Stimulated activated CD8-positive, alpha-beta memory T cell treated with anti-CD3 and anti-CD28 coated beads, Interleukin-7, amount 100 ng/mL, for 1 hour (primary cell): ENCODE measurements at places on chromosomes 3 and 15.

GRCh38 chr3:57855943-57856342 lies 99.8 kb downstream of the SLMAP start:
- DNase-seq = no peak

GRCh38 chr15:93709708-93710107 lies 521.7 kb upstream of the MCTP2 start:
- no peak for DNase-seq

DNA sequence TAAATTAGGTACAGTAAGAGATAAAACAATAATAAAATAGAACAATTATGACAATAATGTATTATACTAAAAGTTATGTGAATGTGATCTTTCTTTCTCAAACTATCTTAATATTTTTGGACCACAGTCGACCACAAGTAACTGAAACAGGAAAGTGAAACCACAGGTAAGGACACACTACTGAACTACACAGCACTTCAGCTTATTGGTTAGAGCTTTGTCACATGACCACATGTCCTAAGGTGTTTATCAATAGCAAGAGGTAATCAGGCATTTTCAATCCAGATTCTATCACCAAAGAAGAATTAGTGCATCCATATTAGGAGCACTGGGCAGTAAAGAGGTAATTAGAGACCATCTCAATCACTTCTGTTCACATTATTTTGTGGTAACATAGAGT lies 392.8 kb downstream of the RSL24D1 start:
- DNase-seq = no peak

- no peak for DNase-seq
These were observed 8.8 kb downstream of the STOML1 start for GRCh38 chr15:73983211-73983727.

GRCh38 chr3:73148682-73149081 lies 87.2 kb downstream of the EBLN2 start:
- DNase-seq = no peak

DNA sequence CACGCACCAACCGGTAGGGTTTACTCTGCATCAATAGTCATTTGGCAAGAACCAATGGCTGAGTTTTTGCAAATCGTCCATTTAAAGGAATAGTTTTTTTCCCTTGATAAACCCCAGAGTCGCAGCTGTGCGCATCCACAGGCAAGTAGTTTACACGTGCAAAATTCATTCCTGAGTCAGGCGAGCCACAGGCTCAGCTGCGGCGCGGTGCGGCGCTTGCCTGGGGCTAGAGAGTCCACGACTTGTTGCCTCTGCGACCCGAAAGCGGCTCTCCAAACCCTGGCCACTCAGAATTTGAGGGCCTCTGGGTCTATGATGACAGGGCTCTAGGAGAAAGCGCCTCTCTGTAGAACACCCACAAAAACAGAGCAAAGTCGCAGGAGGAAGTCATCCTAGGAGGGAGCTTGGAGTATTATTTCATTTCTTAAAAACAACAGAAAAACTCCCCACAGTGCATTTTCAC lies 36.7 kb downstream of the ZIC4 start:
- no peak for DNase-seq

DNA sequence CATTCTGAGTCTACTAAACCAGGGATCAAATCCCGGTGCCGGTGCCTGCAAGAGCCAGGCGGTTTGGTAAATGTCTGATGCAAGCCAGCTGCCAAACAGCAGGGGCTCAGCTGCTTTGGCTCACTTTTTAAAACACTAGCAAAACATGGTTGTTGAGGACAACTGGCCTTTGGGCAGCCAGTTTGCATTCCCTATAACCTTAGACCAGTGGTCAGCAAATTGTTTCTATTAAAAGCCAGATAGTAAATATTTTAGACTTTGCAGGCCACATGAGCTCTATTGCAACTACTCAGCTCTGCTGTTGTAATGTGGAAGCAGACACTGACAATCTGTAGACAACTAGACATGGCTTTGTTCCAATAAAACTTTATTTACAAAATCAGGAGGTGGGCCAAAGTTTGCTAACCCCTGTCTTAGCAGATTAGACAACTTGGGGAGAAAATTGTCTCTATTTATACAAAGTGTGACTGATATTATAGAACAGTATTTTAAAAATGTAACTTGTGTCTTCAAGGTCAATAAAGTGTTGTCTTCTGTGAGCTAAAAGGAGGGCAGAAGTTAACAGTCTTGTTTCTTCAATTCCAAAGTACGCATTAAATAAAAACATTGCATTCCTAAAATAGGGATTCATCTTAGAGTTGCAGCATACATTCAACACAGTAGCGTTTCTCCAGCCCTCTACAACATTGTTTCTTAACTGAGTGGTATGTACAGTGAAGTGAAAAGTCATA lies 67.6 kb downstream of the SSUH2 start:
- no peak for DNase-seq

DNA sequence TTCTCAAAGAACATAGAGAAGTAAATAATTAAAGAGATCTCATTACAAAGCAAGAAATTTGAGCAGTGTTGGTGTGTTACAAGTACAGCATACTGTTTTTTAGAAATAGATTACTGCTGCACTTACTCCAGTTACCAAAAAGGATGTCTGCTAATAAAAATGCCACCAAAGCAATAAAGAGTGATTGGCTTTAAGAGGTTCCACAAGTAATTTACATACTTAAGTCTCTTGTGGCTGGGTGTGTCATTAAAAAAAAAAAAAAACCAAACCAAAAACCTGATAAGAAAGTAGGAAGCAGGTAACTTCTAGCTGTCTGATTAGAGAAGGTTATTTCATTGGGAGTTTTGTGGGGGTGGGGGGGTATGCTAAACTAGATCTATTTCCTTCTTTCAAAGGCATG lies 15.2 kb downstream of the RAB11A start:
- DNase-seq = no peak

- DNase-seq = no peak
These were observed 323.3 kb downstream of the CLSTN2 start for GRCh38 chr3:140258222-140258724.

DNA sequence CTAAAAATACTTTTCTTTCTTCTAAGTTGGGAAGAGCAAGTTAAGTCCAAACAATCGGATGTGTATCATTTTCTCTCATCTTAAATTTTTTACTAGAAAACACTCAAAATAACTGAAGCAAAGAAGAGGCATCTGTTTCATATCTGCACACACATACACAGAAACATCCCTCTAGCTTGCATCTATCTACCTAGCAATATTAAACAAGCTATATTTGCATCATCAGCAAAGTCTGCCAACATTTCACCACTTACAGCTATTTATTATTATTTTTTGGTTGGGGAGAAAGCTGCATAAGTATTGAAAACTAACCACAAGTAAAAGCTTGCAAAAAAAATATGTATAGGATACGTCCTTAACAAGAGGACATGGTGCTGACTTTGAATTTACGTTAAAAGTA lies 1.9 kb downstream of the GOLIM4 start:
- no peak for DNase-seq

DNA sequence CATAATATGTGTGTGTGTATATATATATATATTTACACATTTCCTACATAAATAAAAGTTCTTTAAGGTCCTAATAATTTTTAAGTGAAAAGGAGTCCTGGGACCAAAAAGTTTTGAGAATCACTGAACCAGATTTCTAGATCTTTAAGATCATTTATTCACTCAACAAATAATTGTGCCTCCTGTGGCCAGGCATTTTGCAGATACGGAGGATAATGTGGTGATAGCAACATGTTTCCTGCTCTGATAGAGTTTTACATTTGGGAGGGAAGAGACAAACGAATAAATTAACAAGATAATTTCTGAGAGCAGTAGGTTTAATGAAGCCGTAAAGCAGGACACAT lies 448 bp upstream of the RNF7 start:
- DNase-seq = no peak

DNA sequence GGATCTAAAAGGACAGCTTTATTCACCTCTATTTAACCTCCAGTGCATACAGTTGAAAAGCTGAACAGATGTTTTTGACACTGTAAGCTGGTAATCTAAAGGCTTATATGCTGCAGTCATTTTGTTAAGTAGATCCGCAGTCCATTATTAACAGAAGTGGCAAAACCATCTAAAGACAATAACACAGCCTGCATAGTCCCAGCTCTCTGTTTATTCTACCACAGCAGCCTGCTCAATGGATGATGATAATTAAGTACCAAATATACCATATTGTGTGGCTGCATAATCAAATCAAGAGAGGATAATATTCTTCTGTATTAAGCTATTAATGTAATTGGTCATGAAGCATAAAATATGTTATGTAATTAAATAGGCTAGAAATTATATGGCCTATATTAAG lies 207.1 kb downstream of the MEIS2 start:
- DNase-seq = no peak

DNA sequence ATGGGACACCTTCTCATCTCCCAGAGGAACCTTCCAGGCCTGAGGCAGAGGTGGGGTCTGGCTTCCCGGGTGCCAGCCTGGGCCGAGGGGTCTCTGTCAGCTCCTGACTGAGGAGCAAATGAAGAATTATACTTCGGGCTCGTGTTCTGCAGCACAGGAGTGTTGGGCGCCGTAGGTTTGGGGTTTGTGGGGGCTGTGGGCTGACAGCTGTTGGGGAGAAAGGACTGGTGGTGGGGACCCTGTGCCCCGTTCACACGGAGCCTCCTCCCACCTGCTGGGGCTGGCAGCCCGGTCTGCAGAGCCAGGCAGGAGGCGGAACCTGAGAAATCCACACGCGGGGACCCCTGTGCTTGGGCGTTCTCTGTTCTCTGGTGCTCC lies 59.7 kb downstream of the ADAMTS7 start:
- no peak for DNase-seq

DNA sequence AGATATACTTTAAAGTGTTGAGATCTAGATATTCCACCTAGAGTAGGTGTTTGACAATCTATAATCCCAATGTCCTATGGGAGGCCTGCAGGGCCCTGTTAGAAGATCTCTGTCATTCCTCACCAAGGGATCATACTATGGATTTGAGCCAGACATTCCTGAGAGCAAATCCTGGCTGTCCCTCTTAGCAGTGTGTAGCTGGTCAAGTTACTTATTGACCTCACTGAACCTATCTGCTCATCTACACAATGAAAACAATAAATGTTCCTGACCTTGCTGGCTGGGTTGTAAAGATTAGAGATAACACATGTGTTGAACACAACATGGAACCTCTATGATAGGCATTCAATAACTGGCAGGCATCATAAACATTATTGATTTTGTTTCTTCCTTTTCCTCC lies 265.6 kb upstream of the ATP11B start:
- no peak for DNase-seq

- DNase-seq = no peak
These were observed 409.6 kb upstream of the MDFIC2 start for GRCh38 chr3:70722018-70722417.

- no peak for DNase-seq
These were observed 40.4 kb upstream of the RAB6B start for GRCh38 chr3:133935843-133936769.

GRCh38 chr15:63719281-63719680 lies 114.5 kb downstream of the HERC1 start:
- DNase-seq = no peak

DNA sequence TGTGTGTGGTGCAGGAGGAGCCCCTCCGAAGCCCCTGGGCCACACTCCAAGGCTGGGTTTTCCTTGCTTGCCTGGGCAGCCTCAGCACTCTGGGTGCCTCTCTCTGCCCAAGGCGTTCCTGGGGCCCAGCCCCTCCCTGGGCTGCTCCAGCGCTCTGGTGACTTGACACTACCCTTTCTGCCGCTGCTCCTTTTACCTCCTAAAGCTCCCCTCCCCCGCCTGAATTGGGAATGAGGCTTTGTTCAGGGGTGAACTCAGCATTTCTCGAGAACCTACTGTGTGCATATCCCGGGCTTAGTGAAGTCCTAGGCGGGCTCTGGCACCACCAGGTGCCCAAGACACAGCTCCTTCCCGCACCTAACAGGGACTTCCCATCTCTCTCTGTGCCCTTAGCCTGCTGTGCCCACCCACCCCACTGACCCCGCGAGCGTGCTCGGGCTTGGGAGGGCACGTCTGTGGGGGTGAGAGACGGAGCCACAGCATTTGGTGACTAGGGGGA lies 1.2 kb upstream of the BAHD1 start:
- no peak for DNase-seq
